ENCODE measurements at places on chromosomes 5 and 9.

GRCh38 chr9:33125871-33126823, 41.0 kb downstream of the B4GALT1 start:
- DNase-seq, result no peak

DNA sequence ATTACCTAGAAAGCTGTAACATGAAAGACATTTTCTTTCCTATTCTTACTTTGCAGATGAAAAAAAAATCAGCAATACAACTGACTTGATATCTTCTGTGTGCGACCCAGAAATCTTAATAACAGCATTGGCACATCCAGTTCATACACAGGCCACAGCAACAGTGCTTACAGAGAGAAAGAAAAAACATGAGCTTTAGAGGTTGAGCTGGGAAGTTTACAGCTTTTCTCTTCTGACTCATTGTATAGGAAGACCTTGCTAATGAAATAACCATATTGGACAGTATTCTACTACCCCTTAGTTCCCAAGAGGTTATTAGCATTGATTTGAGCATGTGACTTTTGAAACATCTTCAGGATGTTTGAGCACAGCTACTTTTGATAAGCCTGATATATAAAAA, 1033.4 kb upstream of the DMAC1 start:
- no peak for DNase-seq

GRCh38 chr9:107336718-107337360, 53.8 kb downstream of the RAD23B start:
- DNase-seq, result no peak

- peak; percentile 7 for DNase-seq
These were observed at the start of gene DRD1 for GRCh38 chr5:175444060-175444904. TSS of gene DRD1 (minus strand) at chr5:175444182. CDS start at chr5:175443099, 1,083 bp downstream.

DNA sequence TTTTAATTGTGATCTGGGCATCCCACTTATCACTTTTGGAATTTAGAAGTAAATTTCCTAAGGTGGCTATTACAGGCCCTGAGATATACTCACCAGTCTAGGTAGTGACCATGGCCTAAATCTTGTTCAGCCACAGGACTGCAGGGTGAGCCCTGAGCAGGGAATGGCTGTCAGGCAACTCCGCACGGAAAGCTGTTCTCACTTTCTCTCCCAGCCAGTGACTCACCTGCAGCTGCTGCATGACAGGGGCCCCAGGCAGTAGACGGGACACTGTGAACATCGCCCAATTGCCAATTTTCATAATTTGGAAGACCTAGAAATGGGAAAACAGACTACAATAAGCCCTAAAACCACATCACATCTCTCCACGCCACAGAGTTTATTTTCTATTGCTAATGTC, 69.6 kb upstream of the TAF1L start:
- no peak for DNase-seq

DNA sequence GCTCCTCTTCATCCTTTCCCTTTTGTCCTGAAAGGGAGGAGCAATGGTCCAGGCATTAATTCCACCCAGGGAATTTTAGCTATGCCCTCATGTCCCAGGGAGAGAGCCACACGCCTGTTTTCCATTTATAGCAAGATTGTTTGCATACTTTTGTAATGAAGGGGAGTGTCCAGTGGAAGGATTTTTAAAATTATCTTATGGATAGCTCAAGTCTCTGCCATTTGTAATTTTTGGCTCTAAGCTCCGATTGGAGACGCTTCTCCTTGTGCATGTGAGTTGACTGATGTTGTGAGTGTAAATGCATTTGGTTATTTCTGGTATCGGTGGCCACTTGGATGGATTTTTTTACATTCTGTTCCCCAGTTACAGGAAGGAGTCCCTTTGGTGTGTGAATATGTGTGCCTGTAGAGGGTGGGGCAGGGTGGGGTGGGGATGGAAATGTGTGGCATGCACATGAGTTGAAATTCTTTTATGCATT, 7.2 kb upstream of the RPL26L1 start:
- no peak for DNase-seq

- no peak for DNase-seq
These were observed 54.9 kb downstream of the NDST1 start for GRCh38 chr5:150562832-150563231.

DNA sequence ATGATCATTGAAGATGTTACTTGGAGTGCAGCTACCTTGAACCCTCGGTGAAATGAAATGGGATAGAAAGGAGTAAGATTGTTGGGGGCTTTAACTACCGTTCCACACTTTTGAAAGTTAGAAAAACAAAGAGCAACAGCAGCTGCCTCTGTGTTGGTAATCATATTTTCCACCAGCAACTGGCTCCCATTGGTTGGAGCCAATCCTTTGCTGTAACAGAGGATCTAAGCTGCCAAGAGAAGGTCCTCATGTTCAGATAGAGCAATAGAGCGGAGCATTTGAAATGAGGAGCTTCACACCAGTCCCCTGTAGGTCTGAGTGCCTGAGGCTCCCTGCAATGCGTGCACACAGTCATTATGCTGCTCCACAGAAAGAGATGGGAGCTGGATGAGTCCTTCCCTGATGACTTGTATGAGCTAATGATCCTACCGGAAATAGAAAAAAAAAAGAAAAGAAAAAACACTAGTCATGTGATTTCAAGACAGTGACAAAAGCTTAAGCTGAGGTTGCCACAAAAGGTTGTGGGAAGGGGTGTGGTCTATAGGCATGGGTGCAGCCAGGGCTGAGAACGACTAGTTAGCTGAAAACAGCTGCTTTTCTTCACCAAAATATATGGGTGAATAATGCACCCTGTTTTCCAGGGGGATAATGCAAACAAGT, 300.7 kb downstream of the MLLT3 start:
- peak; percentile 12 for DNase-seq

DNA sequence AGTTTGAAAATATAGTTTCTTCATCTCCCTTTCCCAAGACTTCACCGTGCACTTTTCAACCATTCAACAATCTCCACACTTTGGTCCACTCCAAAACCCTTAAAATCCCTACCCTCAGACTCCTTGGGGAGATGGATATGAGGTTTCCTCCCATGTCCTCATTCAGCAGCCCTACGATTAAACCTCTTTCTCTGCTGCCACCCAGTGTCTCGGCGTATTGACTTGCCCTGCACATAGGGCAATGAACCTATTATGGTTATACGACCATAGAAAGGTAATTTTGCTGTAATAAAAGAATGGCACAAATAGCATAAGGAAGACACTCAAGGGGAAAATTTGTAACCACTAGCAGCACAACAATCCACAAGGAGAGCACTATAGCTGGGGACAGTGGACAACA, 803.5 kb downstream of the TLE1 start:
- DNase-seq, result no peak

DNA sequence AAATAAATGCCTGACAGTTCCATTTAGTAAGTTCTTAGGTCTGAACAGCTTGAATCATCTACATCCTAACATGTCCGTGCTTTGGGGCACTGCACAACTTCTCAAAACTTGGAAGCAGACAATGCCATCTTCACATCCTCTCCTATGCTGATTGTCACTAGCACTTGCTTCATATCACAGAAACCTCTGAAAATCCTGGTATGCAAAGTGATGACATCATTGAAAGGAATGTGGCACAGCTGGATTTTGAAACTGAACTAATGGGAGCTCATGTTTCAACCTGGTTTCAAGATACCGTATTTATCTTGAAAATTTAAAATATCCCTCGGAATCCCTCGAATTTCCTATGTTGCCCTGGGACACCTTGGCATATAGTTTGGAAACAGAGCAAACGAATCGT, 490.2 kb upstream of the DAP start:
- DNase-seq, result no peak

GRCh38 chr5:60960591-60960990, 15.6 kb downstream of the NDUFAF2 start:
- no peak for DNase-seq

DNA sequence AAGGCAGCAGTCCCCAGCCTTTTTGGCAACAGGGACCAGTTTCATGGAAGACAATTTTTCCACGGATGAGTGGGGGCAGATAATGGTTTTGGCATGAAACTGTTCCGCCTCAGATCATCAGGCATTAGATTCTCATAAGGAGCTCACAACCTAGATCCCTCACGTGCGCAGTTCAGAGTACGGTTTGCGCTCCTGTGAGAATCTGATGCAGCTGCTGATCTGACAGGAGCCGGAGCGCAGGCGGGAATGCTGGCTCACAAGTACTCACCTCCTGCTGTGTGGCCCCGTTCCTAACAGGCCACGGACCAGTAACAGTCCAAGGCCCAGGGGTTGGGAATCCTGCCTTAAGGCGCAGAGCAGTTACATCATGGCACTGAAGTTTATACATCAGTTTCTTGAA, 3.3 kb upstream of the BRD3 start:
- no peak for DNase-seq

- no peak for DNase-seq
These were observed 24.8 kb downstream of the CTSL start for GRCh38 chr9:87750726-87751125.

DNA sequence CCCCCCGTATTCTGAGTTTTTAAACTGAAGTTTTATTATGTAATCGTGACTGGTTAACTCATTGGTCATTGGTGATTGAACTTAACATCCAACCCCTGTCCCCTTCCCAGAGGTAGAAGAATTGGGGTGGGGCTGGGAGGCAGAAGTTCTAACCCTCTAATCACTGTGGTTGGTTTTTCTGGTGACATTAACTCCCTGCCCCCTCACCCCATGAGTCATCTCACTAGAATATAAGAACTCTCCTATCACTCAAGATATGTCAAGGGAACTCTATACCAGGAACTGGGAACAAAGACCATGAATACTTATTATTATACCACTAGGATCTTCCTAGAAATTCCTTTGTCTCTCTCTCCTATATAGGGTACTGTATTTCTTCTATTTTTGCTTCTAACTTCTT, 52.3 kb upstream of the CAVIN4 start:
- DNase-seq, result no peak

DNA sequence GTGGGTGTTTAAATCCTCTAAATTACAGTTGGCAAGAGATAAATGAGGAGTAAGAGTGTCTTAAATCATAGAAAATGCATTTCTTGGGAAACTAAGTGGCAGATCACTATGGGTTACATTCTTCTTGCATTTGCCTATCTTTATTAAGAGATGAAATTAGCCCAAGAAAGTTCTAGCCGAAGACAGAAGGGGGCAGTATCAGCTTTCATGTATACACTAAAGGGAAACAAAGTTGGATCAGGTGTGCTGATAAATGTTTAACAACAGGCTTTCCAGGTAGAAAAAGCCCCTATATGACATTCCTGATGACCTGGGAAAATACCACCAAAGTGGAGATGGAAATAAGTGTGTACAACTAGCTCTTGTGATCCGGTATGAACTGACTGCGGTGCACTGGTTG, 81.9 kb upstream of the TLR4 start:
- DNase-seq, result no peak

GRCh38 chr9:95032580-95033341, 284.7 kb downstream of the FANCC start:
- no peak for DNase-seq

DNA sequence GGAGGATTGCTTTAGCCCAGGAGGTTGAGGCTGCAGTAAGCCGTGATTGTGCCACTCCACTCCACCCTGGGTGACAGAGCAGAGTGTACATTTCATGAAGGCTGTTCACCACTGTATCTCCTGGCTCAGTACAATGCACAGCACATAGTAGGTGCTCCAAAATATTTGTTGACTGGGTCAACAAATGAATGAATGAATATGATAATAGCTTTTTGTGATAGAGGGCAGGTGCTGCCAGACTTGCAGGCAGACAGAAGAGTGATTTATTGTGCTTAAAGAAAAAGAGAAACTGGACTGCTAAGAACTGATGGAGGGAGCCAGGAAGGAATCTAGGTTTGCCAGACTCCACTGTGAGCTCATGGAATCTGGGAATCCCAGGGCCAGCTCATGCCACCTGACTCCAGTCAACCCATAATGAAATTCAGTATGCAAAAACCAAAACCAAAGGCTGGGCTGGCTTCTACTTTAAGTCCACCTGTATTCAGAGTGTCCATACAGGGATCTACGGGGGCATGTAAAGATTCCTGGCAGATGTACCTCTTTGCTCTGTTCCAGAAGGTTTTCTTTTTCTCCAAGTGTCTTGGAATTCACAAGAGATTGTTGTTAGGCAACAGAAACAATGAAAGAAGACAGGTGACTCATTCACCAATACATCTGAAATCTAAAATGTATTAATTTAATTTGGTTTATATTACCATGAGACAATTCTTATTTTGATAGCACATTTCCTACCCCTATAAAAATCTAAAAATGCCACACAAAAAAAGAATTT, 15.5 kb upstream of the CTNNA1 start:
- DNase-seq, result no peak

GRCh38 chr5:79962575-79963222, 28.4 kb downstream of the MTX3 start:
- DNase-seq, result no peak

DNA sequence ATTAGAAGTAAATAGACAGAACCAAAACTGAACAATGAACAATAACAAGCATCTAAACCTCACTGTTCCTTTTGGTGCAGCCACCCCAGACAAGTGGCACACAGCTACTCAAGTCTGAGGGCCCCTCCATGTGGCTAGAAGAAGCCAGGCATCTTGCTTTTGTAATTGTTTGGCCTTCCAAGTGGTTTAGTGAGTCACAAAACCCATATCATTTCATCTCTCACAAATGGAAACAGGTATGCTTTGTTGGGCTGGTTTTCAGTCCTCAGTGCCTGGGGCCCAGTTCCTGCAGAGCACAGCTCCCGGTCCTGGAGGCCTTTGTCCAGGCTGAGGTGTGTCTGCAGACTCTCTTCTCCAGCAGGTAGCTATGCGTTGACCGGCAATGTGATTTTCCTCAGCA, 16.7 kb downstream of the PRLR start:
- DNase-seq, result no peak

DNA sequence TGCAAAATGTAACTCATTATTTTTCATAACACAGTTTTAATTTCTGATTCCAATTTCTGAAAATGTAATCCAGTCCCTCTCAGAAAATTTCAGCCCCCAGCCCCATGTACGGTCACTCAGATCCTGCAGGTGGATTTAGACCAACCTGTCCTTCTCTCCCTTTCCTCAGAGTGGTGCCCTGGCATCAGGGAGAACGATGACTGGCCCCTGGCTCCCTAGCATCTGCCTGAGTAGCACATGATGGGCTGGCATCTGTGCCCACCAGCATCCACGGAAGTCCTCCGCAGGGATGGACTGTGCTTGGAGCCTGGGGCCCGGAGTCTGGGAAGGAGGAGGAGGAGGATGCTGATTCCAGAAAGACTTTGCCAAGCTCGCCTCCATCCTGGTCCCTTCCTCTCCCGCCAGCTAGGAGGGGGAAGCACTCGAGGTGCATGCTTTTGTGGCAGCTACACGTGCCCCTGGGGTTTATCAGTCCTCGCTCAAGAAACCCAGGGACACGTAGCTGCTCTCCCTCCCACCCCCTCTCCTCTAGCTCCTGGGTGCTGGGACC, 54.4 kb upstream of the RUFY1 start:
- no peak for DNase-seq

GRCh38 chr5:119948162-119948561, 318.8 kb downstream of the FAM170A start:
- no peak for DNase-seq

- no peak for DNase-seq
These were observed 128.3 kb downstream of the SLC28A3 start for GRCh38 chr9:84212246-84212645.

- no peak for DNase-seq
These were observed 648.5 kb downstream of the RAB3C start for GRCh38 chr5:59231221-59231931.
